ENCODE measurements at places on chromosomes 16 and 17.

DNA sequence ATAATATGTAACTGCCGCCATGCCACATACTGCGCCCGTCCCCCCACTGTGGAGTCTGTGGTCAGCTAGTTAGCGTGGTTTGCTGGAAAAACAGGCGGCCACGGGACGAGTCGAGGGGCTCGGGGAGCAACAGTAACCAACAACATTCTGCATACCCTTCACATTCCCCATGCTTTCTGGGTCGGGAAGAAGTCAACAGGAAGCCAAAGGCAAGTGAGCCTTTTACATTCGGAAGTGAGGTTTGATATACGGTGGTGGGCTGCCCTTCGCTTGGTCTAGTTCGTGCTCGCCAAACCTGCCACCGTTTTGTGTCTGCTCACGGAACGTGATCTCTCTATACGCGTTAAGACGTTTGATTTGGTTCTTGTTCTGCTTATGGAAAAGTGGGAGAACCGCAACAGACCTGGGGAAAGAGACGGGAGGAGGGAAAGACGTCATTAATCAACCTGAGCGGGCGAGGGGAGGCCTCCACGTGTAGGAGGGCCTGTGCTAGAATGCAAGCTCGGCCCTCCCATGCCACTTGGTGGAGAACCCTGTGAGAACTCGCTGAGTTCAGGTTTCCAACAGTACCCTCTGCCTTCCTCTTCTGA lies 28.9 kb upstream of the CFAP20 start:
- DNase-seq = no peak

GRCh38 chr17:55440391-55440790 lies 18.8 kb upstream of the MMD start:
- DNase-seq = peak; percentile 35

- DNase-seq = no peak
Measured at GRCh38 chr16:89785523-89786155, 30.8 kb downstream of the FANCA start.

- DNase-seq = no peak
Measured at GRCh38 chr17:47857551-47858455, 6.8 kb upstream of the SP6 start.

DNA sequence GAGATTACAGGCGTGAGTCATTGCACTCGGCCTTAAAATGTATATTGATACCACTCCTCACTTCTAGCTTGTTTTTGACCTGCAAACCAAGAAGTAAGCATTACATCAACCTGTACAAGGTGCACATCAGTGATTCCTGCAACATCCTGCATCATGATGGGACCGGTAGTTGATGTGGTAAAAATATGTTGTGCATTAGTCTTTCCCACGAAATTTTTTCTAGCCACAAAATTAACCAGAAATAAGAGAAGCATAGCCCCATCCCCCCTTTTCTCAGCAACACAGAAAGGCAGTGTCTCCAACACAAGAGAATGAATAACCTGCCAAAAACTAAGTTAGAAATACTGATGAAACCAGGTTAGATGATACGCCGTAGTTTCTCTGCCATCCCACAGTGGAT lies 21.1 kb upstream of the NSMCE1 start:
- no peak for DNase-seq

DNA sequence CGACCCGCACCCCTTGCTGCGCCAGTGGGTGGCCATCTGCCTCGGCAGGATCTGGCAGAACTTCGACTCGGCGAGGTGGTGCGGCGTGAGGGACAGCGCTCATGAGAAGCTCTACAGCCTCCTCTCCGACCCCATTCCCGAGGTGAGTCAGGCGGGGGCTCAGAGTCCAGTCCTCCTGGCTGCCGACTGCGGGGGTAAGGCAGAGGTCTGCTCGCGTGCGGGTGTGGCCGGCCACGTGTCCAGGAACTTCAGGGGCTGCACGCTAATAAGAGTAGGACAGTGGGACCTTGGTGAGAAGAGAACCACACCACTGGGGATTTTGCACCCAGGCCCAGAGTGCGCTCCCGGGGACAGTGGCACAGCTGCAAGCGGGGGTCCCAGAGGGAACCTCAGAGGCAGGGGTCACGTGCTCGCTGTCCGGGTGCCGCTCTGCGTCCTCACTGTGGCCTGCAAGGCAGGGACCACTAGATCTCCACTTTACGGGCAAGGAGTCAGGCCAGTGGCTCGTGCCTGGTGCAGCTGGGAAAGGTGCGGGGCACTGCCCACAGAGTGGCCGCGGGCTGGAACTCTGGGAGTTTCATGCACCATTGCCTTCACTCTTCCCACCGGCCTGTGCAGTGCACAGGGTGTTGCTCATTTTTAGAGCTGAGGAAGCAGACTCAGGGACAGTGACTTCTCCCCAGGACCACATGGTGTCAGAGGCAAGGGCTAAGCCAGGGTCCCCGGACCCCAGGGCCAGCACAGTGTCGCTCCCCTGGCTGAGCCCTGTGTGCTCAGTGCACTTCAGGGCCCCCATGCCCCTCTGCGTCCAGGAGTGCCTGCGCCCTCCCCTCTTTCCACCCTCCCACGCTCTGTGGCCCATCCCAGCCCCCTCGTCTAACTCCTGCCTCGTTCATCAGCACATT lies 107.6 kb upstream of the CHMP6 start:
- DNase-seq = no peak

- peak; percentile 51 for DNase-seq
Measured at GRCh38 chr17:32142857-32143526, 690 bp downstream of the RHOT1 start.

GRCh38 chr16:53741546-53741945 lies 37.6 kb downstream of the FTO start:
- no peak for DNase-seq

- DNase-seq = peak; percentile 94
Measured at GRCh38 chr16:56193951-56194726, 2.9 kb downstream of the GNAO1 start.

GRCh38 chr16:89988951-89989350 lies 30.3 kb downstream of the DBNDD1 start:
- DNase-seq = no peak

DNA sequence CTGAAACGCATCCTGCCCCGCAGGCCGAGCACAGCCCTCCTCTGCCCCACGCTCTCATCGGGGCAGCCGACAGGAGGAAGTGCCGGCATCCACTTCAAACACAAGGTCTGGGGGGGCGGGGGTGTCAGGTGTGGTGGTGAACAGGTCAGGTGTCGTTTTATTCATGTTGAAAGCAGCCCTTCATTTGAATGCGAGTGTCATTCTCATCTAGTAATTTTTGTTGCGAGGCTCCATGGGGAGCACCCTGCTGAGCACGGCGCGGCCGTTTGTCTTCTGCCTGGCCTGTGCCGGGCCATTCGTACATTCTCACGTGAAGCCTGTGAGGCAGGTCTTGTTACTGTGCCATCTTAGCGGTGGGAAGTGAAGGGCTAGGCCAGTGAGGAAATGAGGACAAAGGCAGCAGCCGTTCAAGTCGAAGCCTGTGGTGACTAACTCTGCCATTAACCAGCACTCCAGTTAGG lies 1.9 kb downstream of the ACSF3 start:
- no peak for DNase-seq

DNA sequence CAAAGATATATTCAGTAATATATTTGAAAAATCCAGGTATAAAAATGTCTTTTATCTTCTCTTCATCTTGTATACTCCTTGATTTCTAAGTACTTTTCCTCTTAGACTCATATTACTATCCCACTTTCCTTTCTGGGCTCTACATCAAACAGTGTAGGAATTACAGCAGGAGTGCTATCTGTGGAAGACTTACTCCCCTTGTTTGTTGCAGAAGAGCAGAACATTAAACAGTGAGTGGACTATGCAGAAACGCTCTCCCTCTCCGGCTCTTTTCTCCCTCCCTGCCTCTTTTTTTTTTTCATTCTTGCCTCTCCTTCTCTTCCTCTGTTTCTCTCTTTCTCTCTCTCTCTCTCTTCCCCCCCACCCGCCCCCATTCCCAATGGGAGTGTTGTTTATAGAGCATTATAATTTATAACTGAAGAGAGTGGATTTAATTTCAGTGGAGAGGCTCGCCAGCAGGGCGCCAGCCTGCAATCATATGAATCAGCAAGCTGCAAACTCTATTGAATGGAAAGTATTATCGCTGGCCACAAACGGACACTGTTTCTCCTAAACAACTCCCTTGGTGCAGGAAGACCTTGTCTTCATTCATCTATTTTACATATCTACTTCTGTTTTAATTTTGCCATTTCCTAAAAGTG lies 242.3 kb upstream of the TBX2 start:
- DNase-seq = peak; percentile 44

DNA sequence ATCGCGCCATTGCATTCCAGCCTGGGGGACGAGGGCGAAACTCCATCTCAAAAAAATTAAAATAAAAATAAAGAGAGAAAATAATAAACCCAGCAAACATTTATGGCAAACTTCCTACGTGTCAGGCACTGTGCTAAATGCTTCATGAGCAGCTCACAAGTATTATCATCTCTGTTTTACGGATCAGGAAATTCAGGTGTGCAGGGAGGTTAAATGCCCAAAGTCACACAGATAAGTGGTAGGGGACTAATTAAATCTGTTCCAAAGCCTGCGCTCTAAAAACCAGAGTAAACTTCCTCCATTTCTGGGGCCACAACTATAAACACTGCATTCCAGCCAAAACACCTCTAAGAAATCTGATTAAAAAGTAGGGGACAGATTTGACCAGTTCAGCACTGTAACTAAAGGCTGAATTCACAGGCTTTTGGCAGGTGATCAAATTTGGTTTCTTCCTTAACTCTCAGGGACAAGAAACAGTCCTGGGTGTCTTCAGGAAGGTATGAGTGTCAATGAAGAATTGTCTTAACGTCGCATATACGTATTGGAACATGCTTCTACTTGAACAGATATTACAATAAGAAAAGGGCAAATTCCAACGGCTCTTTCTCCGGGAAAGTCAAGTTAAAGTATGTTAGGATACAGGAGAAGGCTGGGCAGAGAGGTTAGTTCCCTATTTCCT lies 996 bp downstream of the STRADA start:
- DNase-seq = no peak

DNA sequence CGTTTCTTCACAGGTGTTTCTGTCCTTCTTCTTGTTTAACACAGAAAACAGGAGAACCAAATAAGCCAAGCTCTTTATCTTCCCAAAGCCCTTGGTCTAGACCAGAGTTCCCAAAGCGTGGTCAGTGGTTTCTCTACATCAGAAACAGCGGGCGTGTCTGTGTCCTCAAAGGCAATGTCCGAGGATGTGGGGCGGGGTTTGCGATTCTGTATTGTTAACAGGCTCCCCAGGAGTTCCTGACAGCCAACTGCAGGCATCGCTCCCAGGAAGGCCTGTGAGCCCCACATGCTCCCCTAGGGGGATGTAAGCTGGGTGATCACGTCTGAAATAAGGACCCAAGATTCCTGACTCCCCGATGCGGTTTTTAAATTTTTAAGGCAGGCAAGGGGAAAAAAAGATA lies 28.4 kb upstream of the SLC25A19 start:
- no peak for DNase-seq

GRCh38 chr17:61352408-61352770 lies 47.3 kb upstream of the TBX2 start:
- no peak for DNase-seq

DNA sequence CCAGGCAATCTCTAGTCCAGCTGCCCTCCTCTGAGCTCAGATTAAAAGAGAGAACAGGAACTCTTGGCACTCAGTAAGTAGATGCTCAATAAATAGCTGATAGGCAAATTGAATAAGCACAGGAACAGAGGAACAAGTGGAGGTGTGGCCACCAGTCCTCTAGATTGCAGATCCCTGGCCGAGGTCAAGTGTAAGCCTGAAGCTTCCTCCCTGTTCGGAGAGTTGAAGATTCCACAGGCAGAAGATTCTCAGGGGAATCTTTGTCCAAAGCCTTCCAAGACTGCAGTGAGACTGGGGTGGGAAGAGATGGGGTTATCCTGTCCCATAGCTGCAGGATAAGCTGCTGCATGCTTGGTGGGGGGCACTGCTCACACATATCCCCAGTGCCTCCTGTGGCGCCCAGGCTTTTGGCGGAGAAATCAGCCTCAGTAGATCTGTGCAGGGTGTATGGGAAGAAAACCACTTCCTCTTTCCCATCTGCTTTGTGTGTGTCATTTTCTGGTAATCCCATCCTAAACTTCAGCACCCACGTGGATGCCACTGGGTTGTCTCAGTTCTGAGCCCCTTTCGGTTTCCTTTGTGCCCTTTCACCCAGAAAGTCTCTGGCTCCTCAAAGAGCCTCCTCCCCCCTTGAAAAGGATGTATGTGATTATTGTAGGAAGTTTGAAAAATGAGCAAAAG lies 12.1 kb downstream of the CD300A start:
- no peak for DNase-seq

DNA sequence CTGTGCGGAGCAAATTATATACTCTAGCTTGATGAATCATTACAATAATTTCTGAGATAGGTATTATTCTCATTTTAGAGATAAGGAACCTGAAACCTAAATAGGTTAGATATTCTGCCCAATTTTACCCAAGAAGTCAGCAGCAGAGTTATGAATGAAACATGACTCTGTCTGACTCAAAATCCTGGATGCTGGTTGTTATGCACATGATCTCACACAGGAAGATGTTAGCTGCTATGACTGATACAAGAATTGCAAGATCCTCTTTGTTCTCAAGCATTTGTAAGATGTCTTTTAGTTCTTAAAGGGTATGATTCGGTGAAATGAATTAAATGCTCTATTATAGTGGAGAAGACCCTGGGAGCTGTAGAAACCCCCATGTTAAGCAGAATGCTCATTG lies 447.8 kb downstream of the KIF2B start:
- no peak for DNase-seq
